ENCODE measurements at places on chromosomes 6 and 20.

DNA sequence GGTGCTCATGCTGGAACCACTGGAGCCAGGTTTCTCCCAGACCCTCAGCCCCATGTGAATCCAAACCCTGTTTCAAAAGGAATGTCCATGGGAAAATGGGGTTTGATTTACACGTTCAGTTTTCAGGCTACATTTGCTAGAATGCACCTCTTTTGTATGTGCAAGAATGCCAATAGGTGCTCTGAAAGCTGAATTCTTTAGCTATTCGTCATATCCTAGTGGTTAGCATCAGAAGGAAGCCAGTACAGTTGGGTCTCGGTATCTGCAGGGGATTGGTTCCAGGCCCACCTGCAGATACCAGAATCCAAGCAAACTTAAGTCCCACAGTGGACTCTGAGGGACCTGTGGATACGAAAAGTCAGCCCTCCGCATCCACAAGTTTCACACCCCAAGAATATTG lies 93.4 kb downstream of the UST start:
- DNase-seq, result no peak

DNA sequence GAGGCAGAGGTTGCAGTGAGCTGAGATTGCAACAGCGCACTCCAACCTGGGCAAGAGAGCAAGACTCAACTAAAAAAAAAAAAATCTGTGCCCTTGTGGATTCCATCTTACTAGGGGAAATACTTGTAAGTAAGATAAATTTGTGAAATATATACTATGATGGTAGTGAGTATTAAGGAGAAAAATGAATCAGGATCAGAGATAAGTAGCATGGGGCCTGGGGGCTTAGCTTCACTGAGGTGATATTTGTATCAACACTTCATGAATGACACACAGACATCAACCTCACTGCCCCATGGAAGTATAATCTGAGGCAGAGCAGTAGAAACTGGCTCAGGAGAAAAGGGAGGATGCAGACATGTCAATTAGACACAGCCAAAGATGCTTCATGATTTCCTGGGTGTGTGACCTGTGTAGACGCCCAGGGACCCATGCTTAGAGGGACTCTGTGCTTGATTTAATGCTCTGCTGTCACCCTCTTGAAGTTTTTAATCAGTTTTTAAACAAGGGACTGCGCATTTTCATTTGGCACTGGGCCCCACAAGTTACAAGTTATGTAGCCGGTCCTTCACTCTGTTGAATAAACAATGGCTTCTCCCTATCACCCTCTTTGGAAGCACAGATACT lies 41.9 kb downstream of the PCNA start:
- DNase-seq, result no peak

GRCh38 chr6:113052506-113052905 lies 705.4 kb downstream of the RFPL4B start:
- DNase-seq, result no peak

DNA sequence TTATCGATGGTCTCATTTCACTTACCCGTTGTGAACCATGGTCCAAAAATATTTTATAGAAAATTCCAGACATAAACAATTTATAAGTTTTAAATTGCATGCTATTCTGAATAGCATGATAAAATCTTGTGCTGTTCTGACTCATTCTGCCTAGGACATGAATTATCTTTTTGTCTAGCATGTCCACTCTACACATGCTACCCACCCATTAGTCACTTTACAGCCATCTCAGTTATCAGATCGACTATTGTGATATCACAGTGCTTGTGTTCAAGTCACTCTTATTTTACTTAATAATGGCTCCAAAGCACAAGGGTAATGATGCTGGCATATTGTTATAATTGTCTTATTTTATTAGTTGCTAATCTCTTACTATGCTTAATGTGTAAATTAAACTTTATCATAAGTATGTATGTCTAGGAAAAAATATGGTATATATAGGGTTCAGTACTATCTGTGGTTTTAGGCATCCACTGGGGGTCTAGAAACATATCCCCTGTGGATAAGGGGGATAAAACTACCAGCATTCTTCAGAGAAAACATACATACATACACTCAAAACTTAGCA lies 252.0 kb upstream of the HTR1E start:
- no peak for DNase-seq

DNA sequence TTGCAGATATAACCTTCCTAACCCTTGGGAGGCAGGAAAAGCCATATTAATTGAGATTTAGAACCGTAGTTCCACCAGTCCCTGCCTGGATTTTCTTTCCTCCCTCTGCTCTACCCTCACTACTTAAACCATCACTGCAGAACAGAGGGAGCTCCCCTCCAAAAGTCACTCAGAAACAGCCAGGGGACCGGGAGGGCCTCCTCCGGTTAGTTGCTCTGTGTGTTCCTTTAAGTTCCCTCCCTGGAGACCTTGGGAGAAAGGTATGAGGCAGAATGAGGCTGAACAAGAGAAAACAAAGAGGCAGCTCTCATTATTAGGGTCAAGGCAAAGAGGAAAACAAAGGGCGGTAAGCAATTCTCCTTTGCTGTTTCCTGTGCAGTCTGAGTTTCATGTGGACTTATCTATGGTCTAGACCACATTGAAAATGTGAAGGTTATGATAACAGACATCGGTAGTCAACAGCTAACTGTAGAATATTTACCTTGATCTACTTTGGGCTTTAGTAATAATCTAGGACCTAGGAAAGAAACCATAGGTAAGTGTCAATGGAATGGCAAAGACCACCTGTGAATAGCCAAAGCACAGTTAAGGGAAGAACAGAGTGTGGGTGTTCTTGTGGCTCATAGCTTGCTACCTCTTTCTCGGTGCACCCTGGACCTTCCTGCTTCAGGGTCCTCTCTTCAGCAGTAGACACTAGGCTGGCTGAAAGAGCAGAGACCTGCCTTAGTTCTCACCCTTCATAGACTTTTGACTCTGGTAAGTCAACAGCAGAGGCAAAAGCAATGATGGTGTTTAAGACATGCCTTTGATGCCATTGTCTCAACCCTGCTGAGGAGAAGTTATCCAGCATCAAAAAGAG lies 250.9 kb upstream of the CITED2 start:
- DNase-seq, result no peak

DNA sequence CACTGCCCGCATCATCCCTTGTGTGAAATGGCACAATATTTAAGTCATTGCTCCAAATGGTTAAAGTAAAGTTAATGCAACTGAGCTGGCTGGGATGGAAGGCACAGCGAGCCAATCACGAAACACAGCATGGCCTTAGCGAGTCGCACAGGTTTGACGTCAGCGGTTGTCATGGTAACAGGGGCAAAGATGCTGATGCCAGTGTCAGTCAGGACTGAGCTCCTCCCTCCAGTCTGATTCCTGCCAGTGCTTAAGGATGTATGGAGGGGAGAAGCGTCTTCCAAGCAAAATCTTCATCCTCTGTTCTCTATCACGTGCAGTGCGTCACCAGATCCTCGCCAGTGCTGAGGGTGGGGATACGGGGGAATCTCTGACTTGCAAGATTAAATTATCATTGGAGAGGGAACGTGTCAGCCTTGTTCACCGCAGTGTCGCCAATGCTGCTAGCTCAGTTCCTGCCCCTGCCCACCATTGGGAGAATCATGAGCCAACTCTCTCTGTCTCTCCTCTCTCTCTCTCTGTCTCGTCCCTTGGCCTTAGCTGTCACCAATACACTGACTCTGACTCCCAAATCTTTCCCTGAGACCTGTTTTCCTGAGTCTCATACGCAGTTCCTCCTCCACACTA lies 24.5 kb downstream of the TSPYL4 start:
- no peak for DNase-seq

- DNase-seq, result no peak
These were observed 51.7 kb downstream of the UQCC1 start for GRCh38 chr20:35360033-35360432.

DNA sequence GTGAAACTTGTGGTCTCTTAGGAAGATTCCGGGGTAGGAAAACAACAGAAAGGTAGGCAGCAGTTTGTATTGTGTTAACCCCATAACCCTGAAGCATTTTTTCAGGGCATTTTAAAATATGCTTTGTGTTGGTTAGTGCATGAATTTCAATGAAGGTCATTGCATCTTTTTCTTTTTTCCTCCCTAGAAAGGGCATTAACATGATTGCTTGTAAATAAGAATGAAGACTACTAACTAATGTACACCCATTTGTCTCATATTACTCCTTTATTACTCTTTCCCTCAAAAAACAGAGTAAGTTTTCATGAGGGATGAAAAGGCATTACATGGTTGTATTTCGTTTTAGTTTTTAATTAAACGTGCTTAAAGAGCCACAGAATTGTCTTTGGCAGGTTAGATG lies 141.4 kb downstream of the OGFRL1 start:
- DNase-seq, result no peak

DNA sequence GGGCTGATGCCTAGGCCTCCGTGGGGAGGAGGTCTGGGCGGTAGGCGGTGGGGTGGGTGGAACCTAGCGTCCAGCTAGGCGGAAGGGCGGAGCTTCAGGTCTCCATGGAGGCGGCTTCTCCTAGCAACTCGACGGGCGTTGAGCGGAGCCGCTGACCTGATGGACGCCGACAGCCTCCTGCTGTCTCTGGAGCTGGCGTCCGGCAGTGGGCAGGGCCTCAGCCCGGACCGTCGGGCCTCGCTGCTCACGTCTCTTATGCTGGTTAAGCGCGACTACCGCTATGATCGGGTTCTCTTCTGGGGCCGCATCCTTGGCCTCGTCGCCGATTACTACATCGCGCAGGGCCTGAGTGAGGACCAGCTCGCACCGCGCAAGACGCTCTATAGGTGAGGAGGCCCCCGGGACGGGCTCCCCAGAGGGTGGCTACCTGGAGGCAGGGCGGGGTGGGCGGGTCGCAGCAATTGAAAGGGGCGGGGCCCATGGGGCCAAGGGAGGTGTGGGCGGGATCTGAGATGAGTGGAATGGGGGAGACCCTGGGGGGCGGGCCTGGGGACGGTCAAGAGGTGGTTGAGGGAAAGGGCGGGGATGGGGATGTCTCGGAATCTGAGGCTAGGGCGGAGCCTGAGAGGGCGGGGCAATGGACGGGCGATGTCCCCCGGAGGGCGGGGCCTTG lies at the start of gene RSPH9:
Gene RSPH9 (plus strand): TSS at position 97 of the 673 bp plus-strand sequence. CDS start 63 bp downstream, at position 160.
- no peak for DNase-seq

DNA sequence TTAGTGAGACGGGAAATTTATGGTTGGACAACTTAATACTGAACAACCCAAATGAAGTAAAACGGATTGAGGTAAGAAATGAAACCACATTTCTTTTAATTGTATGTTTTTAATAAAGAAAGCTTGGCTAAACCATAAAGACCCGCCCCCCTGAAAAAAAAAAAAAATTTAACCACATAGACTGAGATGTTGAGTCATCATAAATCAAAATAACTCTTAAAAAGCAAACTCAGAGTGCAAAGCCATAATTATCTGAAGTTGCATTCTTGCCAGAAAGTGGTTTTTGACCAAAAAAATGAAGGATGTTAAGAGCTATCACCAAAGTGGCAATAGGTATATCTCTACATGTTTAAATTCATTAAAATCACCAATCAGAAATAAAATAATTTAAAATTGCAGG lies 101.8 kb upstream of the COL21A1 start:
- no peak for DNase-seq

DNA sequence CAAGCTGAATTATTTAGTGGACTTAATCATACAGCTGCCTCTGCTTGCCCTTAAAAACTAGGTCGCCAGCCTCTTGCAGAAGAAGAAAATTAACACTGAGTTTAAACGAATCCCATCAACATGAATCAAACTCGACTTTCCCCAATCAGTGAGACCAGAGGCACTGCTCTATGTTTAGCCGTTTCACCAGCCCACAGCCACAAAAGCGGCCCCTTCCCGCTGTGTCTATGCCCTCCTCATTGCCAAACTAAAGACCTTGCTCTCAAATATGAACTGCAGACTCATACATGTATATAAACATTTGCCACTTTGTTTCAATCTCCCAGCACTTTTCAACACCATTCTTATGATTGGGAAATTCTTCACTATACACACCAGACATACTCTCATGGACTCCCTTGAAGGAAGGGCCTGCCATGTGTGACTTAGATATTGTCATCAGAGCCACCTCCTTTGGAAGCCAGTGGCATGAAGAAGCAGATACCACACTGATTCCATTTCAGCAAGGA lies 105.8 kb upstream of the ADGRF1 start:
- no peak for DNase-seq

DNA sequence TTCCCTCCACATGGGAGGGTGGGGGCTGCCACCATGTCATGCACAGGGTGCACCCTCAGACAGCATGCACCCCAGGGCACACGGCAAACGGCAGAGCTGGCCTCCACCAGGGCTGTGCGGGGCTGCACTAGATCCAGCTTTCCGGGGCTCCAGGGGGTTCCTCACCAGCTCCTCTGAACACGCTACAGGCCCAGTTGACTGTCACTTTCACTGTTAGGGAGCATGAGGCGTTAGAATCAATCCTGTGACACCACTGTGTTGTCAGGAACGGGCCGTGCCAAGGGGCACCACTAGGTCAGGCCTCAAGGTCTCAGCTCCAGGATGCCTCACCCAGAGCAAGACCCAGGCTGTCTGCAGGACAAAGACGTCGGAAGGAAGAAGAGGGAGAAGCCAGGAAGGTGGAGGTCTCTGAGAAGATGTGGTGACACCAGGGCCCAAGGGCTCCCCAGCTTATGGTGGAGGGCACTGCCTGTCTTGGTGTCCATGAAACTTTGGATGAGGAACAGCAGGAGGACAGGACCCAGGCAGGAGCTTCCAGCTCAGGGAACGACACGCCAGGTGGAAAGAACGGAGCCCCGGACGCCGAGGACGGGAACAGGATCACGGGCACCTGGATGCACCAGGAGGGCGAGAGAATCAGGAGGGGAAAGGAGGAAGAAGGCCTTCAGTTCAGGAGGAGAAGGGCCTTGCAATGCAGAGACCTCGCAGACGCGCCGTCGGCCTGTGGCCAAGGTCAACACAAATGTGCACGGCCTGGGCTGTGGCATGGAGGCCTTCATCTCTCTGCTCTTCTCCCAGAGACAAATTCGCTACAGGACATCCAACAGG lies 49.5 kb downstream of the YTHDF1 start:
- DNase-seq, result no peak

DNA sequence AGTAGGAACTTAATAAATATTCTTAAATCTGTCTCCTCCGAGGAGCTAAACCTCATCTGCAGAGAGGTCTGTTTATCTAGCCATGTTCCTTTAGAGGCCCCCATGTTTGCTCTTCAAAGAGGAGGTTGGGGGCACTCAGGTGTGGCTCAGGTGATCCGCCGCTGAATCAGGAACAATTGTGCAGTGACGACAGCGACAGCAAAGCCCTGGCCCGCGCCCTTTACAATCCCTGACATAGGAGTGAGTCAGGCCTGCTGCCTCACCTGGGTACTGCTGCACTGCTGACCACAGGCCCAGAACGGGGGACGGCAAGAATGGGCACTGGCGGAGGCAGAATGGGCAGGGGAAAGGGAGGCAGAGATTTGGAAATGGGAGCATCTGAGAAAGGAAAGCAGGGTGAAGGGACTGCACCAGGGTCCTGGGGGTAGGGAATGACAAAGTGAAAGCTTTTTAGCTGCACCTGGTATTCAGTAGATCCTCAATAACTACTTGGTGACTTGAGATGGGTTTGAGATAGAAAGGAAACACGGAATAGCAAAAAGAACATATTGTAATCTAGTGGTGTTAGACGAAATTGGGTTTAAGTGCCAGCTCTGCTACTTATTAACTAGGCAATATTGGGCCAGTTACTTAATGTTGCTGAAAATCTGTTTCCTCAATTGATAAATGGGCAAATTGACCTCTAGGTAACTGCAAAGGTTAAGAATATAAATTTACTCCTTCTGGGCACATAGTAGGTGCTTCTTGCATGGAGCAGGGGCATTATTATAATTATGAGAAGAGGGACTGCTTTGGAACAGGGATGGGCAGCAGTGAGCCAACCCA lies 5.4 kb upstream of the IER3 start:
- no peak for DNase-seq
